ENCODE measurements at places on chromosomes 3 and 15.
A peak's percentile ranks its signal among the peaks of the same experiment; 100 is the strongest.

- no peak for DNase-seq
Measured at GRCh38 chr3:197417441-197417840, 119.0 kb upstream of the DLG1 start.

- DNase-seq, result no peak
Measured at GRCh38 chr3:68945225-68945624, 12.9 kb upstream of the TAFA4 start.

DNA sequence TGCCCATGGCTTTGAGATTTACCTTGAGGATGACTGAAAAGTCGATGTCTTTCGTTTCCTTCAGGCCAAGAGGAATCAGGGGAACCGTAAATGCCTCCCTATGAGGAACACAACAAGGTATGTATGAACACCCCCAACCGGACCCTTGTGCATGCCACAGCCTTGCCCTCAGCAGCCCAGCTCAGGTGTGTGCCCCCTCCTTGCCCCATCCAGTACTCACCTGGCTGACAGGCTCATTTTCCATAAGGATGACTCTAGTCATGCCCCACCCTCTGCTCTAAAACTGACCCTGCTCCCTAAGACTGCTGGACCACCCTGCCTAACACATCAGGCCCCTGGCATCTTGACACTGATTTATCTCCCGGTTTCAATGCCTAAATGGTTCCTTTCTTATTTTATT, 270.0 kb downstream of the GOLGA6L6 start:
- DNase-seq, result no peak

GRCh38 chr3:180619723-180620122, 17.8 kb downstream of the TTC14 start:
- no peak for DNase-seq

- no peak for DNase-seq
Measured at GRCh38 chr3:158717576-158717975, 14.7 kb downstream of the RARRES1 start.

DNA sequence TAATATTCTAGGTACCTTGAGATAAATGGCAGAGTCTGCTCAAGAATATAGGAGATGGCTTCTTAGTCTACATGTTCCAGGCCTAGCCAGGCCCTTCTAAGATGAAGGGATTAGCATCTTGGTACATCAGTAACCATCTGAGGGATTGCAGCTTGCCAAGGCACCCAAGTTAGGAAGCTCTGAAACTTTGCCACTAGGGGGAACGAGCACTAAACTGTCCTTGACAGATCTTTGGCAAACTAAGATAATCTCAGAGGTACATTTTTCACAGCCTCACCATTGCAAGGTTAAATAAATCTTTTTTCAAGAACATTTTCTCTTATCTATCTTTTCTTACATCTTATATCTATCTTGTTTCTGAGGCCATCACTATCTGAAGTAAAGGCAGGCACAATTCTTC, 351.2 kb downstream of the RAP2B start:
- DNase-seq, result no peak

DNA sequence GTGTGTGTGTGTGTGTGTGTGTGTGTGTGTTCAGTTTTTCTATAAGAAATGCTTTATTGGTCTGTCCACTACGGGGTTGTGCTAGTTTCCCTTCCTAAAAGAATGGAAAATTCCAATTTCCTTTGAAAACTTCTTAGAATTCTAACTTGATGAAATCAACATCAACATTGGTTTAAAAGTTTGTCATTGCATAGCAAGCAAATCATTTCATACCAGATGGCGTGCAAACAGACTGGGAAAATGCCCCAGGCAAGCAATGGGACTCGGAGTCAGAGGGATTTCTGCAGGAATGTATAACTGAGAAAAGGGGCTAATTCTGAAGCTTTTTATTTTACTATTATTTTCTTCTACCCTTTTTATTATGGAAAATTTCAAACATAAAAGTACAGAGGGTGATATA, 13.1 kb upstream of the DYNC1LI1 start:
- DNase-seq, result no peak

GRCh38 chr3:87227104-87227834, at the start of gene CHMP2B:
Gene CHMP2B (plus strand): TSS chr3:87227309. CDS start chr3:87227523, 214 bp downstream.
- DNase-seq, result peak; percentile 88

GRCh38 chr15:70863450-70864218, 9.7 kb upstream of the LARP6 start:
- no peak for DNase-seq
